A375 (cell line): ENCODE measurements at places on chromosomes 7 and 10. TPM values are rescaled to one million over a fixed set of nuclear protein-coding genes. Genes with fewer than 3 reads are reported as not detected.

CYP3A4 gene
- not detected in 2 replicates for total RNA-seq

PNLIPRP1 gene
- total RNA-seq, result not detected in 2 replicates

IFIT1B gene
- total RNA-seq, result not detected in 2 replicates

HYAL4 gene
- 0.05 and 0.23 TPM in 2 replicates for total RNA-seq

HKDC1 gene
- 5.4 and 5.7 TPM in 2 replicates for total RNA-seq

VIPR2 gene
- total RNA-seq, result not detected in 2 replicates

TAS2R5 gene
- not detected in 2 replicates for total RNA-seq

RPA3 gene
- 49.9 and 65.5 TPM in 2 replicates for total RNA-seq

CYP2C19 gene
- total RNA-seq, result not detected in 2 replicates

ITPRID1 gene
- not detected in 2 replicates for total RNA-seq

ANKRD7 gene
- total RNA-seq, result not detected in 2 replicates

OPN4 gene
- not detected in 2 replicates for total RNA-seq

LRIT1 gene
- not detected in 2 replicates for total RNA-seq

SPDYE5 gene
- 0.11 TPM in 1 of 2 replicates, not detected in the other for total RNA-seq

C10orf120 gene
- not detected in 2 replicates for total RNA-seq

WDR11 gene
- 32.7 and 45.9 TPM in 2 replicates for total RNA-seq

LIPN gene
- total RNA-seq, result not detected in 2 replicates

RNF133 gene
- total RNA-seq, result 0.29 and 0.49 TPM in 2 replicates

TBXAS1 gene
- 11.9 and 24.0 TPM in 2 replicates for total RNA-seq

LGI1 gene
- not detected in 2 replicates for total RNA-seq

ZNF239 gene
- 1.7 and 2.6 TPM in 2 replicates for total RNA-seq

WIPF3 gene
- 0.08 TPM in 1 of 2 replicates, not detected in the other for total RNA-seq

TAS2R60 gene
- total RNA-seq, result not detected in 2 replicates

SPDYE1 gene
- total RNA-seq, result not detected in 2 replicates

GHRHR gene
- total RNA-seq, result not detected in 2 replicates

AMPH gene
- total RNA-seq, result 0.42 and 1.1 TPM in 2 replicates

SKIDA1 gene
- total RNA-seq, result 0.64 and 0.83 TPM in 2 replicates

OR2A5 gene
- total RNA-seq, result not detected in 2 replicates

FGFBP3 gene
- 0.94 and 1.1 TPM in 2 replicates for total RNA-seq

CNPY1 gene
- not detected in 2 replicates for total RNA-seq

NPY gene
- 1.1 TPM in 1 of 2 replicates, not detected in the other for total RNA-seq
